ENCODE measurements at places on chromosomes 3 and 15. TPM values are rescaled to one million over a fixed set of nuclear protein-coding genes. Genes with fewer than 3 reads are reported as not detected.
A peak's percentile ranks its signal among the peaks of the same experiment; 100 is the strongest.

DNA sequence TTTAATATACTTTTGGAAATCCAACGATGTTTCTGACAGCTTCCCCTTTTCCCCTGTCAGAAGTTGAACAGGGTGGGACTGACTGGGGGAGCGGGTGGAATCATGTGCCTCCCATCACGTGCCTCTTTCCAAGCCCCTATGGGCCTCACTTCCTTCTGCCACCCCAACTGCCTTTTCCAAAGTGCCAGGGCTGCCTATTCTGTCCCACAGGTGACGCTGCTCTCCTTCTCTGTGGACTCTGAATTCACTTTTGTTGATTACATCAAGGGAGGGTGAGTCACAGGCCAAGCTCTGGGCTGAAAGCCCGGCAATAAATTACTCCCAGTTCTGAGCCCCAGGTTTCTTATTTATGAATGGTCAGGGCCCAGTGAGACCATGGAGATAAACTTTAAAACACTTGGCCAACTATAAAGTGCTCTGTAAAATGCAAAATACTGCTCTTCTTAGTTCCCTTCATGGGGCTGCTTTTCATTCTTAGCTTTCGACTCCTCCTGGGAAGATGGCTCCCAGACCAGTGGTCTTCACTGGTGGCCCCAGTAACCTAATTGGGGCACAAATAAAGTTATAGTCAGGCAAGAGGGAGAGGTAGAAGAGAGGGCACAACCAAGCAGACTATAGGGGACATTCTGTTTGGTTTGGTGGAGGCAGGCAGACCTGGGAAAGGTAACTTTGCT, 12.3 kb downstream of the CPNE9 start:
- DNase-seq: peak; percentile 91

DNA sequence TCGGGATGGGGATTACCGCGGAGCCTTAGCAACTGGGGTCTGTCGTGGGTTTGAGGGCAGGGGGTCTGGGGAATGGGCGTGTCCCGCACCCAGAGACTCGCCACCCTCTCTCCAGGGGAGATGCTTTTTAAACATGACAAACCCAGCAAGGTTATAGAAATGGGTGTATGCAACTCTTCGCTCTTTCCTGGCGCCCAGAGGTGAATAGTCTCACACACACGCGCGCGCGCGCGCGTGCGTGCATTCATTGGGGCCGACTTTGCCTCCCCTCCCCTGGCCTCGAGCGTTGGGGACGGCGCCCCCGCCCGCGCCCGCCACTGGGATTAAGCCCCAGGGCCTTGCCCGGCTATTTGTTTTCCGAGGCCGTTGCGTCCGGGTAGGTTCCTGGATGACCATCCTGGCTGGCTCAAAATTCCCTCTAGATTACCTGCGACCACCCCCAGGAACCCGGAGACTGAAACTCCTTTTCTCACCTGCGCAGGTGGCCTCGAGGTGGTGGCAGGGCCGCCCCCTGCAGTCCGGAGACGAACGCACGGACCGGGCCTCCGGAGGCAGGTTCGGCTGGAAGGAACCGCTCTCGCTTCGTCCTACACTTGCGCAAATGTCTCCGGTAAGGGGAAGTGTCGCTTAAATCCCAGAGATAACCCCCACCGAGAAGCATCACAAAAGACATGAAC, 777 bp downstream of the GPR160 start:
- no peak for DNase-seq

- DNase-seq: no peak
These were observed 8.9 kb upstream of the SNX4 start for GRCh38 chr3:125528920-125529319.

- DNase-seq: no peak
These were observed 25.8 kb upstream of the PLA2G4E start for GRCh38 chr15:42046597-42046996.

GRCh38 chr3:126751611-126752302, 47.7 kb downstream of the CHCHD6 start:
- no peak for DNase-seq

DNA sequence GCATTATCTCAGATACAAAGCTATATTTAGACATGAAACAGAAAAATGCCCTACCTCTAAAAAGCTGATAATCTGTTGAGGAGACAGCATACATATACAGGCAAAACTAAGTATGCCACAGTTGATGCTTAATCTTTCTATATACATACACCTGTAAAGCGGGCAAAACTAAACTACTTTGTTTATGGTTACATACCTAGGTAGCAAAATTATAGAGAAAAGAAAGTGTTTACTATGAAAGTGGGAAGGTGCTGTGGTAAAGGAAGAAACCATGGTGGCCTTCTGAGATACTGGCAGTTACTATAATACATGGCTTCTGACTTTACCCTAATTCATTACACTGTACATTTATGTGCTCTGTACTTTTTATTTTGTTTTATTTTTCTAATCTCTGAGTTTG, 36.0 kb upstream of the NR1I2 start:
- DNase-seq: no peak

- no peak for DNase-seq
These were observed 497 bp upstream of the CLASP2 start for GRCh38 chr3:33718595-33718907.

GRCh38 chr15:67884514-67885174, 44.8 kb upstream of the RNU6-1 start:
- DNase-seq: peak; percentile 80

GRCh38 chr3:4936982-4937614, 42.1 kb upstream of the BHLHE40 start:
- no peak for DNase-seq

DNA sequence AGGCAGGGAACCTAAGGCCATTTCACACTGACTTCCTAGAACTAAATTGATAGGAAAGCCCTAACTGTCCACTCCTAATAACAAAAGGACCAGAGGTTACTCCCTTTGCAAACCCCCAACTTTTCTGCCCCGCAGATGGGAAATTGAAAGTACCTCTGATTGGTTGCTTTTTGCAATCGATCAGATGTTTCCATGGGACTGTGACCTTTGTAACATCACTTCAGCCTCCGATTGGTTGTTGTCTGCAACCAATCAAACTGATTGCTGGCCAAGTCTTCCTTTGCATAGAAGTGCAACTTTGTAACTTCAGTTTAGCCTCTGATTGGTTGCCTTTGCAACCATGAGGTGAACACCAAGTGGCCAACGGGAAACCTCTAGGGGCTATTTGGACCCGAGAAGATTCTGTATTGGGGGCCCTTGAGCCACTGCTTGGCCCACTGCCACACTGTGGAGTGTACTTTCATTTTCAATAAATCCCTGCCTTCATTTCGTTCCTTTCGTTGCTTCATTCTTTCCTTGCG, 11.3 kb upstream of the KNL1 start:
- peak; percentile 83 for DNase-seq

DNA sequence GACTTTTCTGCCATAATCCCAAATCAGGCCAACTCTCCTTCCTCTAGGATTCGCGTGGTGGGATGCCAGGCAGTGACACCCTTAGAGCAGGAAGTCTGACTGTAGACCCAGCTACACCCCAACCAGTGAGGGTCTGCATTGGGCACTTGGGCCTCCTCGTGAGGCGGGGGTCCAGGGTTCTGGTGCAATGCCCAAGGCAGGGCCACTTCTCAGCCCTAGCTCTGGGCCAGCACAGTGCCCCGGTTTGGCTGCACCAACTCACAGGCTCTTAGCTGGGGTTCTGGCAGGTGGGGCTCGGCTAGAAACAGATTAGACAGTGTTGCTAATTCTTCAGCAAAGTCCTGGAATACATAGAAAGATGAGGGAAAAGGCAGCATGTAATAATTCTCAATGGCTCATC, 12.7 kb downstream of the CDAN1 start:
- no peak for DNase-seq

DNA sequence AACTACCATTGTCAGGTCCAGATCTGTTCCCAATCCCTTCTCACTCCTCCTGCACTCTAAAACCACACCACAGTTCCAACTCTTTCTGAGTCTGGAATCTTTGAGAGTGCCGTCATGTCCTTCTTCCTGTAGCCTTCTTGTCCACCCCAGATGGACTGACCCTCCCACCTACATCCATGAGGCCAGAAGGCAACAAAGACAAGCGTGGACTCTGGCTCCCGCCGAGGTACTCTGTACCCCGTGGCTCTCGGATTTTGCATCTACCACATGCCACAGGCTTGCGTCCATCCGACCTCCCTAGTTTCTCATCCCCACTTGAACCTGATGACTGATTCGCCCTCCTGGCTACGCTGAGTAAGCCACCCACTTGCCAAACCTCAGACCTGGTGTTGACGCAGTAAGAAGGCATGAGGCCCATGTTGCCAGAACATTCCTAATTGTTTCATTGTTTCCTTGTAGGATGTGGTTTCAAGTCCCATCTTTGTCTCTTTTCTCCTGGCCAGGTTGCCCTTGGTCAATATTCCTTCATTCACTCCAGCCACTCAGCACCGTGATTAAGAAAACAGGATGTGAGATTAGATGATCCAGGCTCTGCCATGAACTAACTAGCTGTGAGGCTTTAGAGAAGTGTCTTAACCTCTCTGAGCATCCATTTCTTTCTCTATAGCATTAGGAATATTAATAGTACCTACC, 1.1 kb upstream of the ZBTB38 start:
- DNase-seq: peak; percentile 98

GRCh38 chr3:183762304-183762703, 63.1 kb downstream of the MAP6D1 start:
- DNase-seq: no peak

GRCh38 chr15:79884204-79884596, 12.6 kb downstream of the MTHFS start:
- DNase-seq: no peak

DNA sequence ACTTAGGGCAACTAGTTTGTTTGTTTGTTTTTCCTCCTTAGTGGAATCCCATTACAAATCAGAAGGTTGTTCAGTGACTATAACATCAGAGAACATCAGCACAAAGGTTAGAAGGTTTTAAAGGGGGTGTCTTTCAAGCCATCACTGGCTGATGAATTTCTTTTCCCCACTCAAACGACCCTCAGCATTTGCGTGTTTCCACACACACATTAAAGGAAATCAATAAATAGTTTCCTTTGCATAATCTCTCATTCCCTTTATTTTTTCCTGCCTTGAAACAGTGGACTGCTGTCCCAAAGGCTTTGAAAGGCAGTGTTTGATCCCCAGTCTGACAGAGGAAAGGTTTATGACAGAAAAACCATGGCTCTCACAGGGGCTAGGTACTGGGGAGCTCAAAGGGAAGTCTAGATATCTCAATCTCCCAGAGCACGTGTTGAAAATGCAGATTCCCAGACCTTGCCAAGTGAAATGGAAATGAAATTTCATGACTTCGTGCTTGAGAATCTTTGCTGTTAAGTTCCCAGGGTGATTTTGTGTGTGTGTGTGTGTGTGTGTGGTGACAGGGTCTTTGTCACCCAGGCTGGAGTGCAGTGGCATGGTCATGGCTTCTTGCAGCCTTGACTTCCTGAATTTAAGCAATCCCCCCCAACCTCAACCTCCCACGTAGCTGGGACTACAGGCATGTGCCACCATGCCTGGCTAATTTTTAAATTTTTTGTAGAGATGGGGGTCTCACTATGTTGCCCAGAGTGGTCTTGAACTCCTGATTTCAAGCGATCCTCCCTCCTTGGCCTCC, 2.2 kb upstream of the INTS14 start:
- no peak for DNase-seq

DNA sequence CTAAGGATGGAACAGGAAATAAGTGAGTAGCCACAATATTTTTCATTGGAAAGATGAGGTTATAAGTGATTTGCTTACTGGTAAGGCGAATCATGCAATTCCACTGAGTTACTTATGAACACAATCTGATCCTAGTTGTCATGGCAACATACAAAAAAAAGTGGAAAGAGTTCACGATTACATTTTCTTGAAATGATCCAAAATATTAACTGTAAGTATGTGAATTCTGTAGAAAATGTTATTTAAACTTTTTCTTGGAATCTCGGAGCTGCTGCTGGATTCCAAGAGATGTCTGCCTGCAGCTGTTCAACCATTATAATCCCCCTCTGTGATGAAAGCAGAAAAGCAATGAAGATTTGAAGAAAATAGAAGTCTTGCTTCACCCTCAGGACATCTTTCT, 120.5 kb downstream of the KBTBD8 start:
- DNase-seq: no peak

DNA sequence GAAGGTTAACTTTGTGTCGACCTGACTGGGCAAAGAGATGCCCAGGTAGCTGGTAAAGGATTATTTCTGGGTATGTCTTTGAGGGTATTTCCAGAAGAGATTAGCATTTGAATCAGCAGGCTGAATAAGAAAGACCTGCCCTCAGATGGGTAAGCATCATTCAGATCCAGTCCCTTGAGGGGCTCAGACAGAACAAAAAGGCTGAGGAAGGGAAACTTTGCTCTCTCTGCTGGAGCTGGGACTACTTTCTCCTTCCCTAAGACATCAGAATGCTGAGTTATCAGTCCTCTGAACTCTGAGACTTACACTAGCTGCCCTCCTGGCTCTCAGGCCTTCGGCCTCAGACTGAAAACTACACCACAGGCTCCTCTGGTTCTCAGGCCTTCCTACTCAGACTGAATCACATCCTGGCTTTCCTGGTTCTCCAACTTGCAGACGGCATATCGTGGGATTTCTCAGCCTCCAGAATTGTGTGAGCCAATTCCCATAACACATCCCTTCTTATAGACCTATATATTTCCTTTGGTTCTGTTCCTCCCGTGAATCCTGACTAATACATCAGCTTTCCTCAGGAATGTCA, 982.9 kb downstream of the TUSC7 start:
- DNase-seq: no peak

DNA sequence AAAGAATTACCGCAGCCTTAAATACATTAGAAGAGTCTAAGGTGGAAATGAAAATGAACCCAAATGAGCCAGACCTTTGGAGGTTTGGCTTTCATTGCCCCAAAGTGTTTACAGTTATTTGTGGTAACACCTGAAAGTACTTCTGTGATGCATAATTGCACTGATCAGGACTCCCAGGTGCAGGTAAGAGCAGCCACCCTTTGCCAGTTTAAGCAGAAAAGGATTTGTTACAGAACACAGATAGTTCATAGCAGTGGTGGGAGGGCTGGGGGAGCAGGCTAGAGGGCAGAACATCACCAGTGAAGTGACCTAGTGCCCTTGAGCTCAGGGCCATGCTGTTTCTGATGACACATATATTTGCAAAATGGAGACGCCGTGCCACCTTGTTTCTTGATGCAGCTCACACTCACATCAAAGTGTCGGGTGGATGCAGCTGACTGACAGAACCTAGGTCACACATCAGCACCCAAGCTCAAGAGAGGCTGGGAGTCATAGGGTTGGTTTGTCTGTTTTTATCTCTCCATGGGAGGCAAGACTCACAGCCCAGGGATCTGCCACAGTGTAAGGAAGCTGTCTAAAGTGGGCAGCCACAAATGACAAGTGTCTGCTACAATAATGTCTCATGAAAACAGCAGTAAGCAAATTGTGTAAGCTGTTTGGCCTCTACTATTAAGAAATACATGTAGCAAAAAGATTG, 49.1 kb downstream of the NEK11 start:
- DNase-seq: no peak

The TTC23 gene
- total RNA-seq: 20.9 TPM

The MEF2A gene
- total RNA-seq: 28.1 TPM

The LHFPL4 gene
- total RNA-seq: under 0.01 TPM

The LIPH gene
- total RNA-seq: under 0.01 TPM

The HGD gene
- 0.43 TPM for total RNA-seq

The CTDSPL gene
- total RNA-seq: 61.7 TPM

The OSBPL10 gene
- 16.8 TPM for total RNA-seq

The NMNAT3 gene
- 0.86 TPM for total RNA-seq

Measured in fibroblast of villous mesenchyme (primary cell).